ENCODE measurements at places on chromosomes 2 and 18. TPM values are rescaled to one million over a fixed set of nuclear protein-coding genes. Genes with fewer than 3 reads are reported as not detected.
A peak's percentile ranks its signal among the peaks of the same experiment; 100 is the strongest.

GRCh38 chr2:160460333-160460731, 33.3 kb downstream of the RBMS1 start:
- no peak for DNase-seq

The CTLA4 gene
- total RNA-seq = not detected

GRCh38 chr2:239802185-239802649, 222.9 kb downstream of the NDUFA10 start:
- no peak for DNase-seq

GRCh38 chr2:15942711-15943345, 2.5 kb downstream of the MYCN start:
- no peak for DNase-seq

DNA sequence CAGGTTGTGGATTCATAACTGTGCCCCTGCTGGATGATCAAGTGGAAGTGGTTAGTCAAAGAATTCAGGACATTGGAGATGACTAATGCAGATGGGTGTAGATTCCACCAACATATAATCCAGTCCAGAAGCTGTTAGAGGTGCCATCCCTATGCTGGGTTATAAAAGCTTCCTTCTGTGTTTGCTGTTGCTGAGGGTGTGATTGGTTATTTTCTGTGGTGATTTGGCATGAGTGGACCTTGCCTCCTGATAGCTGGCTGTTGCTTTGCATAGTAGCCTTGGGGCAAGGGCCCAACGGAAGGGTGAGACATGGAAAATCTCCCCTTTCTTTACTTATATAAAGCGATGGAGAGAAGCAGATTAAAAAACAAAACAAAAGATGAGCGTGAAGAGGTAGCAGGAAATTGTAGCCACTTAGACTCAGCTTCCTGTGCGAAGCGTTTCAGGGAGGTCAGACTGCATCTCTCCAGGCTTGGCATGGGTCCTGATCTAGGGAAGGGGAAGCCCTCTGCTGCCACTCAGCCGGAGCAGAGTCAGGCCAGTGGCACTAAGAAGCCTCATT, 190.4 kb downstream of the FMNL2 start:
- DNase-seq = peak; percentile 48

The UGT1A7 gene
- total RNA-seq = not detected

DNA sequence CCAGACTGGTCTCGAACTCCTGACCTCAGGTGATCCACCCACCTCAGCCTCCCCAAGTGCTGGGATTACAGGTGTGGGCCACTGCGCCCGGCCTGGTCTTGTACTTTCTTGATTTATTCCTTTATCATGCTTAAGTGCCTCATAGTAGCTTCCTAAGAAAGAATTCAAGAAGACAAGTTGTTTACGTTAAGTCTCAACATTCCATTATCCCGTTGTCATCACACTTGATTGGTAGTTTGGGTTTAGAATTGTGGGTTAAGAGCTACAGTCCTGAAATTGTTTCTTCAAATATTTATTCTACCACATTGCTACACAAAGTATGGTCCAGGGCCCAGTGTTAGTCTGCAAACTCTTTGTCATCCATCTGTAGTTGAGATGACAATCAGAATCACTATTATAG, 194.0 kb downstream of the VWC2L start:
- no peak for DNase-seq

GRCh38 chr2:241879326-241879725, 9.8 kb downstream of the RTP5 start:
- no peak for DNase-seq

The ALLC gene
- total RNA-seq = not detected

The ALK gene
- total RNA-seq = 0.27 TPM

DNA sequence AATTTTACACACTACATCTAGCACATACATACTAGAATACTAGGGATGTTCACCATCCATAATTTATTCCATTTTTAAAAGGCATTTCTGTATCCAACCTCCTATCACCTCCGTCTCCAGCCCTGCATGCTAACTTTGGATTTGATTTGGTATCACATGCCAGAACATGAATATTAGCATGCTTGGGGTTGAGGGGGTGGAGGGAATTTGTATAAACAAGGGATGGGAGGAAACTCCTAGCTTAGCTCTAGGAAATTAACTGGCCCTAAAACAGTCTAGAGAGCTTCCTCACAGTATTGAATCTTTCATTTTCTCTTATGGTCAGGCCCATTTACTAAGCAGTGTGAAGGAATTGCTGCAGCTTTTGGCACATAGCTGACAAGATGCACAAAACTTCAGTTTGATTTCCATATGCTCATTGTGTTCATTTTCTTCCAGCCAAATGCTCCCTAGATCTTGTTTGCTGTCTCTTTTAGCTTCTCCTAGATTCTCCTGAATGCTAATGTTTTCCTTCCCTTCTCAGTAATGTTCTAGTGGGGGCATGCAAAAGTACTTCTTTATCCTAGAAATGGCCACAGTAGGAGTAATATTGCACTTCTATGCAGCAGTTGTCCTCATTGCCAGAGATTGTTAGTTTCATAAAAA, 135.2 kb downstream of the VWC2L start:
- no peak for DNase-seq

The CLASP1 gene
- 49.8 TPM for total RNA-seq

GRCh38 chr18:1994471-1994870, 576.8 kb downstream of the METTL4 start:
- DNase-seq = no peak

The UGT1A3 gene
- not detected for total RNA-seq

The OTOS gene
- not detected for total RNA-seq

GRCh38 chr18:7459851-7460770, 107.0 kb upstream of the PTPRM start:
- no peak for DNase-seq

The HADHB gene
- total RNA-seq = 107 TPM

The TDRD15 gene
- not detected for total RNA-seq

DNA sequence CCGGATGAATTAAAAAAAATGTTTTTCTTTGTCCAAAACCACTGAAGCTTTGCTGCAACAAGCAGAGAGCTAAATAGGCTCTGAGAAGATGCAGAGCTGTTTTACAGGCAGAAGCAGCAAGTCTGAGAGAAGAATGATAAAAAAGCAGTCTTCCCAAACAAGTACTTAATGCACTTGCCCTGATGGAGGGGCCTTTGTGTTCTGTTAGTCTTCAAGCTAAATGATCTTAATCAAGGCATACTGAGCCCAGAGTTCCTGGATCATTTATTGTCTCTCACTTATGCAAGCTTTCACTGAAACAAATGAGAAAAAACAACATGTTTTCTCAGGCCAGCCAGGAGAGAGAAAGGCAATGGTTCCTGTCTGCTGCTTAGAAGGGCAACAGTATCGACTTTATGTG, 152.5 kb downstream of the CLIP4 start:
- DNase-seq = no peak

- peak; percentile 56 for DNase-seq
Measured at GRCh38 chr18:56702946-56703345, 51.8 kb downstream of the WDR7 start.

The PLGLB2 gene
- total RNA-seq = not detected

- no peak for DNase-seq
Measured at GRCh38 chr2:169143998-169144397, 74.6 kb downstream of the DHRS9 start.

The FOSL2 gene
- 44.4 TPM for total RNA-seq

The NEURL3 gene
- not detected for total RNA-seq

Measured in fibroblast of the aortic adventitia (primary cell).